ENCODE measurements at places on chromosomes 7 and 10.

GRCh38 chr10:124062390-124062789 is 31.0 kb downstream of the CHST15 start:
- no peak for DNase-seq

DNA sequence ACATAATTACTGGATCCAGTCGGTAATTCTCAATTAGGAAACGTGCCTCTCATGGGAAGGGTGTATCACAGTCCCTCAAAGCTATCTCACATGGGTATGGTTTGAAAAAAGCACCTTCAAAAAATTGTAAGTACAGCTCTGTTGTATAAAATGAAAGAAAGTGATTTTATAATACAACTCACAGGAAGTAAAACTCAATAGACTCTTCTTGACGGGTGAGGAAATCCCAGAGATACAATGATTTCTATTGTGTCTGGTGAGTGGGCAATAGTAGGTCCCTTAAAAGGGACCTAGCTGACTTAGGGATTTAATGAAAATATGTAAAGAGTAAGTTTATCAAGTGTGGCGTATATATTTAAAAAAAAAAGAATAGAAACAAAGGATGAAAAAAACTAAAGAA is 27.0 kb downstream of the TASOR2 start:
- no peak for DNase-seq

DNA sequence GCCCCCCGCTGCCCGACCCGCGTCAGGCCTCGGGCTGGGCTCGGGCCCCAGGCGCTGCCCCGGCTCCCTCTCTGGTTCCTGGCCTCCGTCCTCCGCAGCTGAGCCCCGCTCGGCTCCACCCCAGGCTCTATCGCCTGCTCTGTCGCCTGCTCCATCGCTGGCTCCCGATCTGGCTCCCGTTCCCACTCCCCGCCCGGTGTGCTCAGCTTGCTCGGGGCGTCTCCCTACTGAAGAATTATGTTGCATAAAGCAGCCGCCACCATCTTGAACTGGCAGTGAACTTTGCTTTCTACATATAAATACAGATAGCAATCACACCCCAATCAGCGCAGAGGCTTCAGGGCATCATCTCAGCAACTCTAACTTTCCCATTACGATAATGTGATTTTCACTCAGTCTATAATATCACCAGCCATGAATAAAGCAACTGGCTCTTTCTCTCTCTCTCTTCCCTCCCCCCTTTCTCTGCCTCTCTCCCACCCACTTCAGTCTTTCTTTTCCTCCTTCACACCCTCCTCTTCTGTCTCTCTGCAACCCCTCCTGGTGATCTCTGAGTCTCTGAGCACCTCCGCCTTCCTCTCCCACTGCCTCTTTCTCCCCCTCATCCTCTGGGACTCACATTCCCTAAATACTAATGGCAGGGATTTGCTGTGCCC is 43.3 kb upstream of the BTRC start:
- DNase-seq: no peak

- DNase-seq: no peak
These were observed 329 bp downstream of the NOLC1 start for GRCh38 chr10:102152545-102152890.

DNA sequence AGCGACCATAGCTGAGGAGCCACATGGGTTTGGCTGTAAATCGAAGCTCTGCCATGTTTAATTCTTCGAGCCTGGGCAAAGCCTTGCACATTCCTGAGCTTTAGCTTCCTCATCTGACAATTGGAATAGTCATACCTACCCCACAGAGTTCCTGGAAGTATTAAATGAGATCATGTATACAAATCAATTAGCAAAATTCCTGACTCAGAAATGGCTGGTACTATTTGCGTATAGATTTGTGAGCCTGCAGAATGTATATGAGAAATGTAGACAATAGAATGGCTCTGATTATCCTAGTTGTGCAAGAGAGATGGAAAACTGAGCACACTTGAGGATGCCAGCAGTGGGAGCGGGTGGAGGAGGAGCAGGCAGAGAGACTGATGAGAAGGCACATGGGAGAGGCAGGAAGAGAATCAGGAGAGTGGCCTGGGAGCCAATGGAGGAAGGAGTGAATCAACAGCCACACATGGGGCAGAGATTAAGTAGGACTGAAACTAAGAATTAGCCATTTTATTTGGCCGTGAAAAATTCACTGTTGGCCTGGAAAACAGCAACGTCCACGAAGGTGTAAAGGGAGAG is 128.0 kb upstream of the C1GALT1 start:
- DNase-seq: no peak

GRCh38 chr10:78861529-78862327 is 207.0 kb upstream of the ZMIZ1 start:
- DNase-seq: no peak

DNA sequence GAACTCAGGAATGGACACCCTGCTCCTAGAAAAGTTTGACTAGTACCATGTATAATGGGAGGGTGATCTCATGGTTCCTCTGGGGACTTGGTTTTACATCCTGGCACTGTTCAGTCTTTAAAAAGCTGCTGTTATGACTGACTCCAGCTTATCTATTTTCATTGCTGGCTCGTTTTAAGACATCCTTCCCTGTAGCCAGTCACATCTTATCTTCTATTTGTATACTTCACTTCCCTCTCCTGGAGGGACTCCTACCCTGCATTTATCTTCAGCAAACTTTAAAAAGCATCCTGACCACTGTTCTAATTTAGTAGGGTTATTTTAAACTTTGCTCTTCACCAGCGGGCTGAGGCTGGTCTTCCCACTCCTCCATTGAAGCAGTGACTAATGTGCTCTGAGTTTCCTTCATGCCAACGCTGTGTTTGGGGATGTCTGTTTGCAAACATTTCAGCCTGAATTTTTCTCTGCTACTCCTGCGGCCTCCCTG is 72.9 kb upstream of the ARMC3 start:
- no peak for DNase-seq

GRCh38 chr7:139768249-139768824 is 9.5 kb downstream of the HIPK2 start:
- DNase-seq: no peak

DNA sequence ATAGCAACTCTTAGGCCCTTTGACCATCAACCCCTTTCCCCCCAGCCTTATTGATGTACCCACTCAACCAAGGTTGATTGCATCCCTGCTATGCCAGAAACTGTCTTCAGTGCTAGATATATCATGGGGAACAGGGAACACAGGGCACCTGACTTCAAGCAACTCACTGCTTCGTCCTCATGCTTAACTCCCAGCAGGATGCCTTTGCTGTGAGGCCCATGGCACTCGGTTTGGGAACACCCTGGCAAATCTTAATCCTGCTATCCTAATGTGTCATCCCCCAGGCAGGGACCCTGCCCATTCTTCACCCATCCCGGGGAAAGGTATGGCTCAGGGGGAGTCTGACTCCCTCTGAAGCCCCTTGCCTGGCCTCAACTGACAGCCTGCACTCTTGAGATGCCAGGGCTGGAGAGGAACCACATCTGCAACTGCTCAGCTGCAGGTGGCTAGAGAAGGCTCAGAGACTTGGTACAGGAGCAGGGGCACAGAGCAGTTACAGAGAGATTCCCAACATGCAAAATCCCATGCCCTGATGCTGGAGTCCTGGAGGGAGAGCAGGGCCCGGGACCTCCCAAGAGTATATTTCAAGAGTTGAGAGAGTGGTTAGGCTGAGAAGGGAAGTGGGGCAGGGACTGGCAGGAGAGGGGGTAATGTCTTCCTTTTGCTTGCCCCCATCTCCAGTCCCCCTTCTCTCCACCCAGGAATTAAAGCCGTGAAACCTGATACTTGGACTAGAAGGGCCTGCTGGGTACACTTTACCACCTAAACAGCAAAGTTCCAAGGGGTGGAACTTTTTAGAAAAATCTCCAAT is 2.4 kb upstream of the UNC5B start:
- DNase-seq: no peak

DNA sequence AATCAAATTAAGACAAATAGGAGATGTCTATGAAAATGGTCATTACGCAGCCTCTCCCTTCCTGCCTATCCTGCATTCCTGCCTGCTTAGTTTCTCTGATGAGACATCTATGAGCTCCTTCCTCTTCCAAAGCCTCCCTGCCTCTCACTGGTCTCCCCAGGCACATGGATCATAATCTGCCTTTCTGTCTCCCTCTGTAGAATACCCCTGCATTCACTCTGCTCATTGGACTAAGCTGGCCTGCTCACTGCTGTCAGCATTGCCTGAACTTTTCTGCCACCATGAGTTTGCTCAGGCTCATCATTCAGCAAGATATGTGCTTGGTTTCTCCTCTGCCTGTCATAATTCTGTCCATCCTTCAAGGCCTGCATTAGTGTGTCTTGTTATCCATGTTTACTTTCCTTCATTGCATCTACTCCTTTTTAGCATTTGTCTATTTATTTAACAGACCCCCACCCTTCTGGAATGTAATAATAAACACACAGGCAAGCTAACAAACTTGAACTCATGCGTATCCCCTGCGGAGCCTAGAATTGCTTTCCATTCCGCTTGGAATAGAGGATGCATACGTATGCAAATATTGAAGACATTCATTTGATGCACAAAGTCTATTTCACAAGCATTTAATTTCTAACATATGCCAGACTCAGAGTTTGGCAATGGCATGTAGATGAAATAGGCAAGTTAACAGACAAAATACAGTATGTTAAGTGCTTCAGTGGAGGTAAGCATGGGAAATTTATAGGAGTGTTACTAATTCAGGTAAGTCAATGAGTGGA is 88.3 kb downstream of the PTPRZ1 start:
- no peak for DNase-seq

DNA sequence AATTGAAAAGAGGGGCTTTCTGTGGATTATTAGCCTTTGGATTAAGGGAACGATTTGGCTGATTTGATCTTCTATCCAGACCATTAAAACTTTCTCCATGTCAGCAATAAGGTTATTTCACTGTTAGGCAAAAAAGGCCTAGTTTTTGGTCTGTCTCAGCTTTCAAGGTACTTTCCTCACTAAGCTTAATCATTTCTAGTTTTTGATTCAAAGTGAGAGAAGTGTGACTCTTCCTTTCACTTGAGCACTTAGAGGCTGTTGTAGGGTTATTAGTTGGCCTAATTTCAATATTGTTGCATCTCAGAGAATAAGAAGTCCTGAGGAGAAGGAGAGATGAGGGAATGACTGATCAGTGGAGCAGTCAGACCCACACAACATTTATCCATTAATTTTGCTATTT is 596.0 kb upstream of the TPK1 start:
- no peak for DNase-seq

DNA sequence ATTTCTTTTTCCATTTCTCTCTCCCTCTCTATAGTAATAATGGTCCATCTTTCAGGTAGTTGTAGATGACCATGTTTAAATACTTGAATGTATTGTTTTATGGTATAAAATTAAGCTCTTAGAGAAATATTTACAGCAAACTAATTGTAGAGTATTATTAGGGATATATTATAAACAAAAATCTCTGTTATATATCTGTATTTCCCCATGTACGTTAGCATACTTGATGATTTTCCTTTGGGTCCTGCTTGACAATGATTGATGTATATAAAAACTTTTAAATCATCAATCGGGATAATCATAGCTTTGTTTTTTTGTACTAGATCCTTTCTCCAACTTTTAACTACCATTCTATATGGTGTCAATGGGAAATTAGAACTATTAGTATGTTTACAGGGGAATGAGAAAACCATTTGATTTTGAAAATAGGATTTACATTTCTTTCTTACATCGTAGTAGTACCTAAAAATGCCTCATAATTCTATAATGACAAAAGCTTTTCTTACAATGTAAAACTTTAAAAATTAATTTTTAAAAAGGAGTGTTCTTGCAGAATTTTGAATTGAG is 117.5 kb upstream of the CDK13 start:
- no peak for DNase-seq

GRCh38 chr7:129702316-129702715 is 90.8 kb downstream of the NRF1 start:
- no peak for DNase-seq

DNA sequence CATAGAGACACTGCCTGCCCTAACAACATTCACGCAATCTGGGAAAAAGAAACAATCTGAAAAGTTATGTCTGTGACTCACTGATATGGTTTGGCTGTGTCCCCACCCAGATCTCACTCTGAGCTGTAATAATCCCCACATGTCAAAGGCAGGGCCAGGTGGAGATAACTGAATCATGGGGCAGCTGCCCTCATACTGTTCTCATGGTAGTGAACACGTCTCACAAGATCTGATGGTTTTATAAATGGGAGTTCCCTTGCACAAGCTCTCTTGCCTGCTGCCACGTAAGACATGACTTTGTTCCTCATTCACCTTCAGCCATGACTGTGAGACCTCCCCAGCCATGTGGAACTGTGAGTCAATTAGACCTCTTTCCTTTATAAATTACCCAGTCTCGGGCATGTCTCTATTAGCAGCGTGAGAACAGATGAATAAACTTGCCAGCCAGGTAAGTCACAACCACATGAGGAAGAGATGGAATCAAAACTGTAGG is 341.5 kb upstream of the AOAH start:
- no peak for DNase-seq

GRCh38 chr7:78134256-78134655 is 335.7 kb downstream of the PHTF2 start:
- peak; percentile 27 for DNase-seq

- DNase-seq: no peak
These were observed 43.0 kb downstream of the GNA12 start for GRCh38 chr7:2800931-2801688.

- no peak for DNase-seq
These were observed 453.9 kb upstream of the GHITM start for GRCh38 chr10:83685458-83685857.

- DNase-seq: no peak
These were observed 18.9 kb upstream of the NRBF2 start for GRCh38 chr10:63114031-63114814.

DNA sequence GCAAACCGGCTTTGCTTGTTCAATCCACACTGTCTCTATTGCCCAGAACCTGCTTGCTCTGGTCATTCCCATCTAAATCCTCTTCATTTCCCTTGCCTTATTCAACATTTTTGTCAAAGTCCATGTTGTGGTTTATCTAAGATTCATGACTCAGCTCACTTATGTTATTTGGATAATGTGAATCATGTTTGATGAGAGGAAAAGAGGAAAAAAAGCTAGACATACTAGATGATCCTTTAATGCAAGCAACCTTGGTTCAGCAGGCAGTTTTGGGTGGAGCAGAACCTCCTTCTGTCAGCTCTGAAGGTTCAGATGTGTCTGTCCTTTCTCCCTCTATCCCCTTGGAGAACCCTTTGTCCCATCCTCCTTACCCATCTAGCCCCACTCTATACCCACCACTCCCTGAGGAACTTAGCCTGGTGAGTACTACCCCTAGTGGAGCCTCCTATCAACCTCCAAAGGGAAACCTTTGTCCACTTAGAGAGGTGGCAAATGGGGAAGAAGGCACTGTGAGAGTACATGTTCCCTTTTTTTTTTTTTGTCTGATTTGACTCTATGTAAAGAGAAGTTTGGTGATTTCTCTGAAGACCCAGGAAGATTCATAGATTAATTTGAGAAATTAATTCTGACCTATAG is 2.1 kb upstream of the SAMD9L start:
- no peak for DNase-seq

Measured in NCI-H2081 treated with DMSO at 0.1 percent for 48 hours (cell line).